ENCODE measurements at places on chromosomes 7 and 10.

- no peak for DNase-seq
These were observed 54.1 kb downstream of the COPG2 start for GRCh38 chr7:130614449-130614848.

DNA sequence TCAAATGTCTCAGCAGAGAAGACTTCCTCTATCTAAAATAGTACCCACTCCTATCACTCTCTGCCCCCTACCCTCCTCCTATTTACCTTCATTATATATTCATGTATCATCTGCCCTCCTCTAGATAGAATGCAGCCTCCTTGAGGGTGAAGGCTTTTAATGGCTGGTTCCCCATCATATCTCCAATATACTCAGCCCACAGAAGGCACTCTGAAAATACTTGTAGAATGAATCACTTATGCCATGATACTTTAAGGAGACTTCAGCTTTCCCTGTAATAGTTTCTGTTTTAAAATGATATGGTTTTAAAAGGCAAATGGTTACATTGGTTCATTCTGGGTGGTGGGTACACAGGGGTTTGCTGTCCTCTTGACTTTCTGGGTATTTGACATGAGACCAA is 25.3 kb downstream of the GFRA1 start:
- DNase-seq: no peak

GRCh38 chr10:133309720-133310398 is 1.1 kb downstream of the ZNF511 start:
- no peak for DNase-seq

DNA sequence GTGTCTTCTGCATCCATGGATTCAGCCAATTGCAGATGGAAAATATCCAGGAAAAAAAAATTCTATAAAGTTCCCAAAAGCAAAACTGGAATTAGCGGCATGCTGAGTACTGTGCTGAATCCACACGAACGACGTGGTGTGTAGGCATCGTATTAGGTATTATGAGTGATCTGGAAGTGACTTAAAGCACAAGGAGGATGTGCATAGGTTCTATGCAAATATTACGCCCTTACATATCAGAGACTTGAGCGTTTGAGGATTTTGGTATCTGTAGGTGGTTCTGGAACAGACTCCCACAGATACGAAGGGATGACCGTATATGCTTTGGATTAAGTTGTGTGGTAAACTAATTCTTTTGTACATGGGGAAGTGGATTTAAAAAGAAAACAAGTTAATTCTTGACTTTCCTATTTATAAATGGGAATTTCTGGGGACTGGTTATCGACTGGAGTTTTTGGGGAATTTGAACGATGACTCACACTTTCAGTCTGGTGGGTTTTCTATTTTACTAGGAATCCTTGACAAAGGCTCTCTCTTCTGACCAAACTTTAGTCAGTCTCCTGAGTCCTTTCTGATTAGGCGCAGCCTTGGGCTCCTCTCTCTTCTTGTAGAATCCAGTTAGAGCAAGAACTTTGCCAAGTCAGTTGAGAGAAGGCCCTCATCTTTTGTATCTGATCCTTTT is 5.4 kb upstream of the NUB1 start:
- no peak for DNase-seq

GRCh38 chr10:130999376-131000202 is 311.9 kb downstream of the TCERG1L start:
- DNase-seq: no peak

- no peak for DNase-seq
These were observed 560.8 kb downstream of the AUTS2 start for GRCh38 chr7:70159121-70159520.

DNA sequence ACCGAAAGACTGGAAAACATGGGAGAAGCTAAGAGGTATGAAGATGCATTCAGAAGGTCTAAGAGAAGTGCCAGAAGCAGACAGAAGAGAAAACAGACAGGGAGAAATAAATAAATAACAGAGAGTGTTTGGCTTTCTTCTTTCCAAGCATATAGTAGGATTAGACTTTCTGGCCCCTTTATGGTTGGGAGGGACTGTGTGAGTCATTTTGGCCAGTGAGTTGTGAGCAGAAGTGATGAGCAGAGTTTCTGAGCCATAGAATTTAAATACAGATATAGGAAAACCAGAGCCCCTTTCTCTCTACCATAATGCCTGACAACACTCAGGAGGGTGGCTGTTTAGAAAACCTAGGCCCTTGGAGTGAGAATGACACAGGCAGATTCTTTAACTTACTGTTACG is 171.0 kb downstream of the PPP1R17 start:
- no peak for DNase-seq

GRCh38 chr7:126305671-126306070 is 947.1 kb downstream of the GRM8 start:
- no peak for DNase-seq

- no peak for DNase-seq
These were observed 201.5 kb downstream of the DNAJB9 start for GRCh38 chr7:108770981-108771745.

GRCh38 chr10:104255311-104255981 is 754 bp downstream of the GSTO1 start:
- DNase-seq: no peak

- DNase-seq: no peak
These were observed 57.4 kb upstream of the SVIL start for GRCh38 chr10:29692121-29692539.

DNA sequence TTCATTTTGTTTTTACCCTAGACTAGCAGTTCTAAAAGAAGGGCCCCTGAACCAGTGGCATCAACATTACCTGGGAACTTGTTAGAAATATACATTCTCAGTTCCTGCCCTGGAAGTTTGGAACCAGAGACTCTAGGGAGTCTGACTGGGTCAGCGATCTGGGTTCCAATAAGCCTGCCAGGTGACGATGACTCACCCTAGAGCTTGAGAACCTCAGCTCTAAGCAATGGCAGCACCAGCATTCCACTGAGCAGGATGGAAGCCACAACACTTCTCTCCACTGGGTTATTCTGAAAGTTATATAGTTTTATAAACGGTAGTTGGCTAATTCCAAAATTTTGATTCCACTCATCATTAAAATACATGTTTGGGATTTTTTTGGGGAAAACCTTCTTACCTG is 97.0 kb upstream of the AMPH start:
- no peak for DNase-seq

- peak; percentile 67 for DNase-seq
These were observed 7.0 kb downstream of the CALY start for GRCh38 chr10:133329491-133330202.

GRCh38 chr10:111474786-111475185 is 398.0 kb downstream of the ADRA2A start:
- no peak for DNase-seq

DNA sequence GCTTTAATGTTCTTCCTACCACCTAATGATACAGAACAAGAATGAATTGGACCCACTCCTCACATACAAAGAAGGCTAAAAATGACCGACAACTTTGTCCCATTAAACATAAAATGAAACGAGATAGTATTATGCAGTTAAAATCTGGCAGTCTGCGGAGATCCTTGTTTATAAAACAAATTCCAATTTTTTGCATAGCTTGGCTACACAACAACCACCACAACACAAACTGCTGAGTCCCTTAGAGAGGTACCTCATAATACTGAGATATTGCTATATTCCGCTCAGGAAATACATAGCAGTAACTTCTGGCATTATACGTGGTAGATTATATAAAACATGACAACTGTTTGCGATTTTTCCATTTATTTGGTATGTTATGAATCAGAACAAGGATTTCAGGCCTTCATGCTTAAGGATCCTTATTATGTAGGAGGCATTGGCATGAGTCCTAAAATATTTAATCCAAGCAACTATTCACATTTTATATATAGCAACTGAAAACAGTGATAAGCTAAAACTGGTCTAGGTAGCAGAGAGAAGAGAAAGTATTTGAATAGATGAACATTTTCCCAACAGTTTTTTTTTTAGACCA is 96.0 kb downstream of the ANK3 start:
- DNase-seq: no peak

- DNase-seq: no peak
These were observed 8.0 kb downstream of the SAR1A start for GRCh38 chr10:70162151-70162891.

DNA sequence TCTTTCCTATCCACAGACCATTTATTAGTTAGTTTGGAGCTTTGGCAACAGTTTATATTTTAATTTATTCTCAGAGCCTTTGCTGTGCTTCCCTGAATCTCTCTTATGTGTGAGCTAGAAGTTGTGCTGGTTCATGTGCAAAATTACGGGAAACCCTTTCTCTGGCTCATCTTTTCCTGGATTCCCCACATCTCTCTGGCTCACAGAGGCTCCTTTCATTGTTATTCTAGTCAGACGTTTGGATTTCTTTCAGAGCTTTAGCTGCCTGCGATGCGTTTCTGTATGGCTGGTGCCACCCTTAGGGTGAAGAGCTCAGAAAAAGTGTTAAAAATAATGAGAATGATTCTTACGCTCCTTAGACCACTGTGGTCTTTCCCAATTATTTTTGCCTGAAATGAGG is 53.3 kb downstream of the TPST1 start:
- peak; percentile 39 for DNase-seq

DNA sequence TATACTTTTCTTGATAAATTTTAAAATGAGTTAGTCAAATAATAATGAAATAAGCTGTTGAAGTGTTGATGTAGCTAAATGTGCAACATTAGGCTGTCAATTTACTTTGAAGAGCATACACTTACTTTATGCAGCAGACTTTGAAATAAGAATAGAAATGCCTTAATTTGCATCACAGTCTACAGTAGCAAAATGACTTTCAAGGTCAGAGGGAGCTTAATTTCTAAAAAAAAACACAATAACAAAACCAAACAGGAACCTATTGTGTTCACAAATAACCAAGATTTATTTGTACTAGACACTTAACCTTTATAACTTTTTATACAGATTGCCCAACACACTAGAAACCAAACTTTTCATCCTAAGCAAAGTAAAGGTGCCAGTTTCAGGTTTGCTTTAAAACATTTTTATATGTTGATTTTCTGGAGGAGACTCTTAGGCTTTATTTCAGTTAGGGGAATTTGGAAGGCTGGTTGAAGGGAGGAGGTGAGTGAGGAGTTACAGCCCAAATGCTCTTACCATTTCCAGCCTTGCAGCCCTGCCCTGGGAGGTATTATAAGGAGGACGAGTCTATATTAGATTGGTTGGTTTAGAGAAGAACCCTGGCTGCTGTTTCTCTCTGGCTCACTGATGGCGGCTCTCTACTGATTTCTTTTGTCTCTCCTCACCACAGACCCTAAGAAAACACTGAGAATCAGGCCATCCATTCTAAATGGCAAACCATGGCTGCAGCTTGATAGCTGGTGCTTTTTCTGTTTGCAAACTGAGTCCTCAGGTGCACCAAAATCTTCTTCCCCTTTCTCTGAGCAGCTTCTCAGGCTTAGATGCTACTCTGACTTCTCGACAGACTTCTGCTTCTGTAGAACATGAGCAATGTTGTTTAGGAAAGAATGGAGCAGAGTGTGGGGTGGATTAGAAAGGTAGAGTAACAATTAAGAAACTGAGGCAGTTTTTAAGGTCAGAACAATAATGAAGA is 55.2 kb upstream of the RPA3 start:
- no peak for DNase-seq

- no peak for DNase-seq
These were observed 700.0 kb upstream of the PCDH15 start for GRCh38 chr10:55500931-55501559.

- no peak for DNase-seq
These were observed 130.7 kb downstream of the BAMBI start for GRCh38 chr10:28807760-28808613.

DNA sequence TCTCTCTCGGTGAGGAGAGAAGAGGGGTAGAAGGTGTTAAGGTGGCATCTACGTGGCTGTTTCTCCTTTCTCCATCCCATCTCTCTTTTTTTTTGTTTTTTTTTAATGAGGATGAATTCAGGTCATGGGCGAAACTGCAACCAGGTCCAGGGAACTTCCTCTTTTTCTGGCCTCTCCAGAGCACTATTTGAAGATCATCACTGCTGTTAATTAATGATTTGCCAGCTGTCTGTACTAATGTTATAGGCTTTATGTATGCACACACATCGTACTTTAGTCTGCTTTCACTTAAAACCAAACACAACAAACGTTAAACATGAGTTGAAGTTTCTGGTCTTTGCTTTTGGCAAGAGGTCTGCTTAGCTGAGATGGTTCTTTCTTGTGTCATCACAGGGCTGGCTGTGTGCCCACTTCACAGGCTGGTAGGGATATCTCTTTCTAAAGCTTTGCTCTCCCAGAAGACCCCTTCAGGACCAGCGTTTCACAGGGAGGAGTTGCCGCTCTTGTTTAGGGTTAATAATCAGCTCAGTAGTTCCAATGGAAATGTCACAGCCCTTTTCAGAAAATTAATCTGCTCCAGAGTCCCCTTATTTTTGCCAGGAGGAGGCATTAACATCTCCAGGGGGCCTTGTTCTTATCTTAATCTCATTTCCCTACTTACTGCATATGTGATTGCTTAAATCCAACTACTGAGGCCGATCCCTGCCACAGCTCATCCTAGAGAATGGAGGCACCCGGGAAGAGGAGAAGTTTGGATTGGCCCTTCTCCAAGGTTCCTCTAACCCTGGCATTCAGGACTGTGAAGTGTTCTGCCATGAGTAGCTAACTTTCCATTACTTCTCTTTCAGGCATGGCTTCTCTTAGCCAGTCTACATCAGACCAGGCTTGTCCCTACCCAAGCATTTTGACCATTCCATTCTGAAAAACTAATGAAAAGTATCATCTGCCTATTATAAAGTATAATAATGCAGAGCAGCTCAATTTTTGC is 273.9 kb upstream of the NFE2L3 start:
- DNase-seq: no peak

DNA sequence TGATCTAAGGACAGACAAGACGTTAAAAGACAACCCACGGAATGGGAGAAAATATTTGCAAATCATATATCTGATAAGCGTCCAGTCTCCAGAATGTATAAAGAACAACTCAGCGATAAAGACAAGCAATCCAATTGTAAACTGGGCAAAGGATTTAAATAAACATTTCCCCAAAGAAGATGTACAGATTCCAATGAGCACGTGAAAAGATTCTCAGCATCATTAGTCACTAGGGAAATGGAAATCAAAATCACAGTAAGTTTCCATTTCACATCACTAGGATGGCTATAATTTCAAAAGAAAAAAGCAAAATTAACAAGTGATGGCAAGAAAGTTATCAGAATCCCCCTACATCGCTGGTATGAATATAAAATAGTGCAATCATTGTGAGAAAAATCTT is 316.1 kb downstream of the SFMBT2 start:
- DNase-seq: no peak

- peak; percentile 66 for DNase-seq
These were observed 5.7 kb downstream of the KAZALD1 start for GRCh38 chr10:101067356-101068083.
